ENCODE measurements at places on chromosomes 16 and 17. TPM values are rescaled to one million over a fixed set of nuclear protein-coding genes. Genes with fewer than 3 reads are reported as not detected.

- H3K4me3 ChIP-seq: no peak overlapping the region
- H3K27me3 ChIP-seq: no peaks in the 10 kb centered on the region
- no peaks in the 10 kb centered on the region for H3K4me1 ChIP-seq
- no peak overlapping the region for H3K27ac ChIP-seq
- no peak for DNase-seq
Observed at GRCh38 chr17:49390548-49391324, 23.9 kb downstream of the PHB1 start.

DNA sequence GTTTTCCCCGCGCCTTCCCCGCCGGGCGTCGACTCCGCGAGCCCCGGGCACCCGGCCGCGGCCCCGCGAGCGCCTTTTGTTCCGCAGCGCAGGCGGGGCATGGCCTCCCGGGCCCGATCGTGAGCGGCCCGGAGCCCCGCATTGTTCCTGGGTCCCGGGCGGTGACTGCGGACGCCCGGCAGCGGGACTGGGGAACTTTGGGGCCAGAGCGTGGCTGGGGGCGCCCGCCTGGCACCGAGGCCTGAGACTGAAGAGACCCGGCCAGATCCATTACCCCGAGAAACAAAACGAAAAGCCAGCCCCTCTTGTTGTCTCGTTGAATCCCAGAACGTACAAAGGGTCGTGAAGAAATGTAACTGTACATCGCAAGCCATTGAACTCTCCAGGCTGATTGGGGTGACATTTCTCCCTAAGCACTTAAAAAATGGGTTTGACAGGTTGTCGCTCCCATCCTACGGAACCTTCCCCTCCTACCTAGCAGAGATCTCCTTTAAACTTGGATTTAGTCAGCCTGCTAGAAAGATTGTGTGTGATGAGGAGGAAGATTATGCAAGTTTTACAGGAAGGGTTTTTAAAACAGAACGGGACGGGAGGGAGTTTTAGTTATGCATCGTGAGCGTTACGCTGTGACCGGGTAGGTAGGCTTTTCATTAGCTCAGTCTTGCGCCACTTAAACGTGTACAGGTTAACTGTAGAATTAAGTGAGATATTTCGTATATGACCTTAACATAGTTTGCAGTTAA is 825 bp downstream of the METTL9 start:
- peak overlapping the region; percentile 98 for H3K27ac ChIP-seq
- no peaks in the 10 kb centered on the region for H3K4me1 ChIP-seq
- peak overlapping the region; percentile 96 for H3K4me3 ChIP-seq

- H3K36me3 ChIP-seq: no peaks in the 10 kb centered on the region
- no peak overlapping the region for H3K4me3 ChIP-seq
- no peaks in the 10 kb centered on the region for H3K27me3 ChIP-seq
- no peak overlapping the region for H3K27ac ChIP-seq
Observed at GRCh38 chr16:50464325-50465290, 83.6 kb upstream of the NKD1 start.

- no peaks in the 10 kb centered on the region for H3K27me3 ChIP-seq
- no peak overlapping the region for H3K27ac ChIP-seq
- DNase-seq: no peak
- no peaks in the 10 kb centered on the region for H3K4me1 ChIP-seq
- no peak overlapping the region for H3K4me3 ChIP-seq
Observed at GRCh38 chr17:45935710-45936509, 41.6 kb downstream of the MAPT start.

The COL1A1 gene
- 4,880 TPM for total RNA-seq

GRCh38 chr16:19375561-19376158 is 42.0 kb upstream of the TMC5 start:
- no peaks in the 10 kb centered on the region for H3K27me3 ChIP-seq
- H3K27ac ChIP-seq: no peak overlapping the region
- no peak overlapping the region for H3K4me3 ChIP-seq
- H3K4me1 ChIP-seq: no peaks in the 10 kb centered on the region
- DNase-seq: peak; percentile 21
- no peaks in the 10 kb centered on the region for H3K36me3 ChIP-seq

DNA sequence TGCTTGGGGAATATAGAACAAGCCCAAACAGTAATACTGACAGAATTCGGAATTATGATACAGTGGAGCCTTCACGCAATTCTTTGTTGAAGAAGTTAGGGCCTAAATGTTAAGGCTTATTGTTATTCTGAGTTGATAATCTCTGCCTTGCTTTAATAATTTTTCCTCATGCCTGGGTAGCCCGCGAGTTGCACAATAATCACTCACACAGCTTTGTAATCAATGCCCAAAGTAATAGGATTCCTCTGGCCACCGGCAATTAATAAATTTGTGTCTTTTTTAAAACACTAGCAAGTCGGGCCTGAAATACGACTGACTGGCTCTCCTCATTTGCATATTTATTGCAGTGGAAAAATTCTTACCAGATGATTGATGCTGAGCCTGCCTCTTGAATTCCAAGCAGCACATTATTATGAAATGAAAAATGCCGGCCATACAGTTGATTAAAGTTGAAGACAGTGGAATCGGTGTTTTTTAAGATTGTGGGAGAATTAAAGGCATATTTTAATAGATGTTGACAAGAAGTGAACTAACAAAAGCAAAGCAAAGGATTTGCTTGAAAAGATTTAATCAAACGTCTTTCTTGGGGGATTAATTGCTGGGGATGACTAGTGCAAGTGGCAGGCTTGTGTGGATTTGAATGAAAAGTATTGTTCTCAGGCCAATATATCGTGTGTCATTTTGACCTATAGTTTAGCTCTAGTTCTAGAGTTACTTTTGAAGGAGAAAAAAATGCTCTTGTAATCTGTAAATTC is 30.2 kb downstream of the AATF start:
- no peak overlapping the region for H3K4me3 ChIP-seq
- H3K36me3 ChIP-seq: no peaks in the 10 kb centered on the region
- DNase-seq: no peak
- H3K27me3 ChIP-seq: no peaks in the 10 kb centered on the region

The KRTAP3-1 gene
- not detected for total RNA-seq

GRCh38 chr16:85206472-85207356 is 94.4 kb upstream of the CIBAR2 start:
- no peaks in the 10 kb centered on the region for H3K27me3 ChIP-seq
- peak; percentile 79 for DNase-seq
- no peaks in the 10 kb centered on the region for H3K36me3 ChIP-seq
- no peak overlapping the region for H3K4me3 ChIP-seq
- H3K27ac ChIP-seq: peak overlapping the region; percentile 71

GRCh38 chr17:70968302-70968701 is 799.0 kb downstream of the KCNJ2 start:
- H3K36me3 ChIP-seq: no peaks in the 10 kb centered on the region
- H3K4me1 ChIP-seq: no peaks in the 10 kb centered on the region
- no peaks in the 10 kb centered on the region for H3K27me3 ChIP-seq
- no peak for DNase-seq
- no peak overlapping the region for H3K4me3 ChIP-seq
- H3K27ac ChIP-seq: no peak overlapping the region

DNA sequence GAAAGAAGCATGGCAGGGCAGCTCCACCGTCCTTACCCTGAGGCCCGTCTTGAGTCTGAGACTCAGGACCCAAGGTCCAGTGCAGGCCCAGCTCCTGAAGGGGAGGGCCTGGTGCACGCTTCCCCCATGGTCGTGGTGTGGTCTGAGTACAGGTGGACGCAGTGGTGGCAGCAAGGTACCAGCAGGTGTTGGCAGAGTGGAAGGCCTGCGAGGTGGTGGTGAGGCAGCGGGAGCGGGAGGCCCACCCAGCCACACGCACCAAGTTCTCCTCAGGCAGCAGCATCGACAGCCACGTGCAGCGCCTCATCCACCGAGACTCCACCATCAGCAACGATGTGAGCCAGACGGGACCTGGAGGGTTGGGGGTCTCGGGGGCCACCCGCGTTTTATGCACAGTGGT is 27.7 kb downstream of the MNT start:
- no peak overlapping the region for H3K4me3 ChIP-seq
- no peak overlapping the region for H3K27ac ChIP-seq
- DNase-seq: no peak
- H3K4me1 ChIP-seq: no peaks in the 10 kb centered on the region
- H3K27me3 ChIP-seq: no peaks in the 10 kb centered on the region

The COPRS gene
- 114 TPM for total RNA-seq

The AANAT gene
- not detected for total RNA-seq

The SYT17 gene
- total RNA-seq: 4.4 TPM

The ALOX15B gene
- total RNA-seq: not detected

DNA sequence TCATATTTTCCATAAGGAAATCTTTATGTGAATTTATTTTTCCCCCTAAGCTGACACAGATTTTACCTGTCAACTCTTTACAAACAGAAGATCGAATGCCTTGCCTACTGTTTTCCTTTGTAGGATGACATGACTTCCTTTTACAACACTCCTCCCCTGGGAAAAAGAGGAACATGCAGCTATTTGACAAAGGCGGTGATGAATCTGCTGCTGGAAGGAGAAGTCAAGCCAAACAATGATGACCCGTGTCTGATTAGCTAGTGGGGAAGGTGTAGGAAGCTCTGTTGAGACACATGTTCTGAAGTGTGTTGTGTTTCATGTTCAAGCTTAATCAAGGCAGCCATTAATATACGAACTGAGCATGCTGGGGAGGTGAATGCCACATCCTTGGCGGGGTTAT is 238.0 kb downstream of the PHKB start:
- H3K4me1 ChIP-seq: no peaks in the 10 kb centered on the region
- H3K36me3 ChIP-seq: no peaks in the 10 kb centered on the region
- H3K27me3 ChIP-seq: no peaks in the 10 kb centered on the region
- no peak overlapping the region for H3K27ac ChIP-seq

- H3K27me3 ChIP-seq: no peaks in the 10 kb centered on the region
- DNase-seq: no peak
- H3K4me1 ChIP-seq: peaks cover 35% of the 10 kb centered on the region
- H3K36me3 ChIP-seq: no peaks in the 10 kb centered on the region
Observed at GRCh38 chr17:18318771-18319450, 3.8 kb downstream of the SMCR8 start.

GRCh38 chr16:81544700-81545271 is 100.2 kb downstream of the CMIP start:
- H3K27ac ChIP-seq: no peak overlapping the region
- no peaks in the 10 kb centered on the region for H3K27me3 ChIP-seq
- no peaks in the 10 kb centered on the region for H3K4me1 ChIP-seq
- no peak for DNase-seq
- no peak overlapping the region for H3K4me3 ChIP-seq

The DLX3 gene
- not detected for total RNA-seq

The NXPH3 gene
- 24.3 TPM for total RNA-seq

GRCh38 chr16:11316331-11317015 is 28.8 kb upstream of the RMI2 start:
- no peaks in the 10 kb centered on the region for H3K4me1 ChIP-seq
- no peaks in the 10 kb centered on the region for H3K27me3 ChIP-seq
- no peak overlapping the region for H3K4me3 ChIP-seq
- no peak overlapping the region for H3K27ac ChIP-seq
- DNase-seq: no peak

DNA sequence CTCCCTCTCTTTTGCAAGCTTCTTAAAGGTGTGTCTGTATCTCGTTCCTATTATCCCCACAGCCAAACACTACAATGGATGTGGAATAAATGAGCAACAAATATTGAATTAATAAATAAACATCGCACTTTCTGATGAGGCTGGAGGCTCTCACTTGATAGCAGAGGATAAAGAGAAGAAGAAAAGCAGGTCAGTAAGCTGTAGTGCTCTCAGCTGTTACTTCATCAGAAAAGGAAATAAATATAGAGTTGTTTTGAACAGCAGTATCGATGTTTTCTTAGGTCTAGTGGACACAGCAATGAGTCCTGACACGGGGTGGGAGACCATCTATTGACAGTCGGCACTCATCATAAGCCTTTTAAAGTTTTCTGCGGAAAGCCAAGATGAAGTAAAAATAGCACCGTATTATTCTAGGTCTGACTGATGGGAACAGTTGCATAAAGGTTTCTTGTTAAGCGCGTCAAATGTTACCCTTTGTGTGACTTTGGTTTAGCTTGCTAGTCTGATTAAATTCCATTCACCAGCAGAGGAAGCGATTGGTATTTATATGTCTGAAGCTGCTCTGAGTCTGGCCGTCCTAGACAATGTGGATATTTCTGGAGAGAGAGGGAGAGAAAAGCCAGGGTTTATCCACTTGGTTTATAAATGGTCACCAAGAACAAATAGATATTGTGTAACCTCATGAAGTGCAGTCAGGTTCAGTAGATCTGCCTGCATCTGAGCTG is 646.1 kb downstream of the CDH11 start:
- DNase-seq: no peak
- no peaks in the 10 kb centered on the region for H3K4me1 ChIP-seq
- H3K36me3 ChIP-seq: no peaks in the 10 kb centered on the region
- no peaks in the 10 kb centered on the region for H3K27me3 ChIP-seq
- no peak overlapping the region for H3K27ac ChIP-seq

GRCh38 chr16:49150341-49150740 is 131.3 kb downstream of the CBLN1 start:
- H3K4me3 ChIP-seq: no peak overlapping the region
- no peak for DNase-seq
- no peaks in the 10 kb centered on the region for H3K4me1 ChIP-seq
- H3K36me3 ChIP-seq: no peaks in the 10 kb centered on the region

DNA sequence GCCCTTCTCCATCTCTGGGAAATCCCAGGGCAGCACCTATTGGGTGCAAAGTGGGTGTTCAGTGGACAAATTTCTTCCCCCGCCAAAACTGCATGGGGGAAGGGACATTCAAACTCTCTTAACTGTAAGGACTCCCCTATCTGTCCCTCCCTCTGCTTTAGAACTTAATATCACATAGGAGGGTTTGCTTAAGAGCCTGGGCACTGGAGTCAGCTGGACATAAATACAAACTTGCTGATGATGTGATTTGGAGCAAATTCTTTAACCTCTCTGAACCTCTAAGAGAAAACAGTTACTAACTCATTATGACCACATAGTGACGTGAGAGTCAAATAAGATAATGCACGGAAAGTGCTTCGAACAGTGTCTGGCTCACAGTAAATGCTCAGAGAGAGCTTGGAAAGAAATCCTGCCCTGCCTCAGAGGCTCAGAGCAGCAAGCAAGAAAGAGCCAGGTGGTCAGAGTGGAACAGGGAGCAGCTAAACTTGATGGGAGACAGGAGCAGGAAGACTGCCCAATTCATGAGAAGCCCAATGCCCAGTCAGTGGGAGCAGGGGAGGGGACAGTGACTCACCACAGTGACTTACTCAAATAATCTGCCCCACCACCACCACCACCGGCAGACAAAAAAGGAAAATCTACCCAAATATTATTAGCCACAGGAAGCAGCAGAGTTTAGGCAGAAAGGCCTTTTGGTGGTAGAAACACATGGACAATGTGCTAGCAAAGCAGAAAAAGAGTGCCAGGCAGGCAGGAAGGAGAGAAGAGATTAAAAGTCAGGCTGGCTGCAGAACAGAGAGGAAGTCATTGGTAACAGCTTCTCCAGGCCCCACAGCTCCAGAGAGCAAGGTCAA is 23.9 kb upstream of the CCL1 start:
- H3K27me3 ChIP-seq: no peaks in the 10 kb centered on the region
- H3K4me1 ChIP-seq: no peaks in the 10 kb centered on the region
- no peak for DNase-seq

DNA sequence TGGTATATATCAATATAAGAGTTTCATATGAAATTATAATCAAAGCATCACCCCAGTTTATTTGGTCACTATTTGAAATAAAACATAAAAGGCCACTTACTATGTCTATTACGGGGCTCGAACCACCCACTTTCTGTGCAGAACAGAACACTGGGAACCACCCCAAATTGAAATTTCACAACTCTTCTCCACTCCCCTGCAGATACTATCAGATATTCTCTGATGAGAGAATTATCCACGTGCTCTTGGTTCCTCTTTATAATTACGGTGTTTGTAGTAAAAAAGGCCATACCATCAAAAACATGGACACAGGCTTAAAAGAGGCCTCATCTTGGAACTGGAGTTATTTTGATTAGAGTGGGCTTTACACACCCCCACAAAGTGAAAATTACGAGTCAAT is 82.8 kb downstream of the WDR59 start:
- H3K27me3 ChIP-seq: no peaks in the 10 kb centered on the region
- H3K4me3 ChIP-seq: no peak overlapping the region
- H3K27ac ChIP-seq: no peak overlapping the region
- no peak for DNase-seq
- H3K36me3 ChIP-seq: no peaks in the 10 kb centered on the region

All from uterus (tissue), 4 donors.